ENCODE measurements at places on chromosomes 16 and 17. TPM values are rescaled to one million over a fixed set of nuclear protein-coding genes. Genes with fewer than 3 reads are reported as not detected.

GRCh38 chr17:11326492-11326891 is 85.5 kb downstream of the SHISA6 start:
- no peaks in the 10 kb centered on the region for H3K27me3 ChIP-seq
- no peak for DNase-seq
- no peak overlapping the region for H3K27ac ChIP-seq
- H3K4me1 ChIP-seq, result no peaks in the 10 kb centered on the region

The PLSCR3 gene
- total RNA-seq, result 34.3 TPM

- DNase-seq, result no peak
- H3K4me1 ChIP-seq, result no peaks in the 10 kb centered on the region
- H3K27ac ChIP-seq, result no peak overlapping the region
- H3K36me3 ChIP-seq, result no peaks in the 10 kb centered on the region
- no peaks in the 10 kb centered on the region for H3K27me3 ChIP-seq
- H3K4me3 ChIP-seq, result no peak overlapping the region
Measured at GRCh38 chr16:88863426-88863825, 3.0 kb downstream of the PABPN1L start.

The RAB37 gene
- total RNA-seq, result 3.4 TPM

- H3K27ac ChIP-seq, result no peak overlapping the region
- no peaks in the 10 kb centered on the region for H3K4me1 ChIP-seq
- no peaks in the 10 kb centered on the region for H3K27me3 ChIP-seq
- DNase-seq, result no peak
Measured at GRCh38 chr16:89764711-89765201, 43.4 kb downstream of the ZNF276 start.

DNA sequence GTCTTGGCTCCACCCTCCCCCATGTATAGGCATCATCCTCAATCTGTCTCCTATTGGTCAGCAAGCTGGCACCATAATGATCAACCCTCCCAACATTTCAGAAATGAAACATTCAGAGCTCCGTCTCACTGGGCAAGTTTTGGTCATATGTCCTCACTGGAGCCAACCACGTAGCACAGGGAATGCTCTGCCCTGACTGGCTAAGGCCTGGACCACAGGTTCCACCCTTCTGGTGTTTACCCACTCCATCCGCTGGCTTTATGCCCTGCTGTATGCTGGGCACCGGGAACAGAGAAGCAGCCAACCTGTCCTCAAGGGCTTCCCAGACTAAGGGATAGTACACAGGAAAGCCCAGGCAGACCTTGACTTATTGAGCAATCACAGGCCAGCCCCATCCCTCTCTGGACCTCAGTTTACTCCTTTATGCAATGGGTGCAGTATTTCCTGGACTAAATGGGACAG is 20.5 kb downstream of the MYO15A start:
- no peaks in the 10 kb centered on the region for H3K36me3 ChIP-seq
- no peaks in the 10 kb centered on the region for H3K4me1 ChIP-seq
- no peak overlapping the region for H3K4me3 ChIP-seq
- no peak overlapping the region for H3K27ac ChIP-seq

All from GM23338 (cell line).